Stimulated activated CD8-positive, alpha-beta memory T cell treated with anti-CD3 and anti-CD28 coated beads, Interleukin-4, amount 100 ng/mL, for 4 hours (primary cell): ENCODE measurements at places on chromosomes 5 and 9.

DNA sequence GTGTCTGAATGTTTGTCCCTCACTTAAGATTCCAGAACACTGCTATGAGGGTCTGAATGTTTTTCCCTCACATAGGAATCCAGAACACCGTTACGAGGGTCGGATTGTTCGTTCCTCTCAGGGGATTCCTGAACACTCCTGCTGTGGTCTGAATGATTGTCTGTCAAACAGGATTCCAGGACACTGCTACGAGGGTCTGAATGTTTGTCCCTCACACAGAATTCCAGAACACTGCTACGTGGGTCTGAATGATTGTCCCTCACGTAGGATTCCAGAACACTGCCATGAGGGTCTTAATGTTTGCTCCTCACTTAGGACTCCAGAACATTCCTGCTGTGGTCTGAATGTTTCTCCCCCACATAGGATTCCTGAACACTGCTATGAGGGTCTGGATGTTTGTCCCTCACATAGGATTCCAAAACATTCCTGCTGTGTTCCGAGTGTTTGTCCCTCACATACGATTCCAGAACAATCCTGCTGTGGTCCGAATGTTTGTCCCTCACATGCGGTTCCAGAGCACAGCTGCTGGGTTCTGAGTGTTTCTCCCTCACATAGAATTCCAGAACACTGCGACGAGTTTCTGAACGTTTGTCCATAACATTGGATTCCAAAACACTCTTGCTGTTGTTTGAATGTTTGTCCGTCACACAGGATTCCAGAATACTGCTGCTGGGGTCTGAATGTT lies 199.5 kb downstream of the FOXD4L6 start:
- DNase-seq: no peak

DNA sequence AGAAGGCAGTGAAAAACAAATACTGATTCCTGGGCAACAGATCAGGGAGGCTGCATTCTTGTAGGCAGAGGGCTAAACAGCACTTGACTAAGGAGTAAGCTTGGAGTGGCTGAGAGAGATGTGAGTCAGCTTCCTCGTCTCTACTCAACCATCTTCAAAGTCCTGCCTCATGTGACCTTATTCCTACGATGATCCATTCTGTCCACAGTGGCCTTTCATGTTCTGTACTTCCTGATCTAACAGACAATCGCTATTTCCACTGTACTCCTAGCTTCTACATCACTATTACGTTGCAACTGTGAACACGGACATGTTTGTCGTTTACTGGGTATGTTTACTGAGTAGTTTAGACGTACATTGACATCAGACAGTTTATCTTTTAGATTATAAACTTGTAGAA lies 365.4 kb downstream of the ARL15 start:
- DNase-seq: no peak

GRCh38 chr5:143236682-143237081 lies 166.8 kb downstream of the NR3C1 start:
- no peak for DNase-seq

DNA sequence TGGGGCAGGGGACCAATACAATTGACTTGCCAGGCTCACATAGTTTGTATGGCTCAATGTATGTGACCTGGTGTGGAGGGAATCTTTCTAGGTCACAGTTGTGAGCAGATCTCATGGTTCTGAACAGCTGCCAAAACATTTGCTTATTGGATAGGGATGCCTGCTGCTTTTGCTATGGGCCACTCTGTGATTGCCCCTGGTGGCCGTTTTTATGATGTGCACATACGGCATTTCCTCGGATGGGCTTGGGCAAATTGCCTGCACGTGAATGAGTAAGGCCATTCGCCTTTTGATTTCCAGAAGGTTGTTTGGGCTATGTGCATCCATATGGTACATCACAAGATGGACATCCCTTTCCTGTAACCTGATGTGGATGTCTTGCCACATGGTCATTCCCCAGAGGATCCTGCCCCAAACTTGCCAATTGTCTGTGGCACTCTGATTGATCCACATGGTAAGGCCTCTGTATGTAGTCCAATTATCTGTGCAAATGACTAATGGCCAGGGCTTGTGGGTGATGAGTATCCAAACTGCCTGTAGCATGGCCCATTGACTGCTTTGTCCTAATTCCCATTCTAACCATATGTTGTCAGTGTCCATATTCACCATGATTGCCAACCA lies 10.7 kb upstream of the SLC22A4 start:
- DNase-seq: no peak

DNA sequence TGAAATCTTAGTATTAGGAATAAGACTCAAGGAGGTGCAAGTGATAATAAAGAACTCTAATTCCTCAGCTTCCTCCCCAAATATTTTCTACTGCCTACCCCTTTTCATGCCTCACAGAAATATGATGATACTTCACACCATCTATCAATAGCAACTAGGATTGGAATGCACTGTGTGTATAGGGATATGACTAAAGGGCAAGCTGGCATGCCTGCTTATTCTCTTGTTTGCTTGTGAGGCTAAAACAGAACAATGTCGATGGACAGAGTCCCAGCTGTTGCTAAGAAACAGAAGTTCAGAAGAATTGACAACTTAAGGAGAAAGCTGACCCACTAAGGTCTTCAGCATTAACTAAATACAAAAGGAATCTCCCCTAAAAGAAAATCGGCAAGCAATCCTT lies 9.7 kb upstream of the CHD1 start:
- no peak for DNase-seq

DNA sequence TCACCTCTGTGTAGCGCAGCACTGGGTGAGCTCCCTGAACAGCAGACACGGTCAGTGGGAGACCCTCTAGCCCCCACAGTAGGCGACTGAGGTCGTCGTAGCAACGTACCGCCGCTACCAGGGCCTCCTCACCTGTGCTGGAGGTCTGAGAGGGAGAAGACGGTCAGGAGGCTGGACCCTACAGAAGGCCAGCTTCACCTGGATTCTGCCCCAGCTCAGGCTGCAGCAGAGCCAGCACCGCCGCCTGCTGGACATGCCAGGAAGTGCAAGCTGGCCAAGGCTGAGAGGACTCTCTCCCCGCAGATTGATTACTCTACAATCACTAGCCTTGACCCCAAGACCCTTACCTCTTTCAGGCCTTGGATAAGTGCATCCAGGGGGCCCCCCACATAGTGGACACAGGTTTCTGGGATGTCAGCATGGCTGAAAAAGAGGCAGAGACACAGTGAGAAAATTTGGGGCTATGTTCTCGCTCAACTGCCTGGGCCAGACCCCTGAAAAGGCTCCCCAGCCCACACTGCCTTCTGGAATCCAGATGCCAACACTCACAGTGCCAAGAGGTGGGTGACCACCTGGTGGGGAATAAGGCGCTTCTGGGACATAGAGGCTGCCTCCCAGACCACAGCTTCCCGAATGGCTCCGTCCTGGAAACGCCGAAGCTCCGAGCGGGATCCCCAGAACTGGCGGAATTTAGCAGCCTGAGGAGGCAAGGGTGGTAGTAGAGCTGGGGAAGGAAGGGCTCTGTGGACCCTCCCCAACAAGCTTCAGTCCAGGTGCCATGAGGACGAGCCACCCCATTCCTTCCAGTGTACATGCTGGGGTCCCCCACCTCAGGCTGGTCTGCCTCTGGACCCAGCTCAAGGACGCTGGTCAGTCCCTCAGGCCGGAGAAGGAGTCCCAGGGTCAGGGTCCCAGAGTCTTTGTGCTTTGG lies 6.9 kb downstream of the NOL6 start:
- no peak for DNase-seq

GRCh38 chr5:25295067-25295466 lies 650.3 kb upstream of the CDH10 start:
- DNase-seq: no peak
